Stimulated activated CD4-positive, alpha-beta T cell treated with anti-CD3 and anti-CD28 coated beads, Interleukin-4, amount 100 ng/mL, for 24 hours (primary cell): ENCODE measurements at places on chromosomes 3 and 15.

DNA sequence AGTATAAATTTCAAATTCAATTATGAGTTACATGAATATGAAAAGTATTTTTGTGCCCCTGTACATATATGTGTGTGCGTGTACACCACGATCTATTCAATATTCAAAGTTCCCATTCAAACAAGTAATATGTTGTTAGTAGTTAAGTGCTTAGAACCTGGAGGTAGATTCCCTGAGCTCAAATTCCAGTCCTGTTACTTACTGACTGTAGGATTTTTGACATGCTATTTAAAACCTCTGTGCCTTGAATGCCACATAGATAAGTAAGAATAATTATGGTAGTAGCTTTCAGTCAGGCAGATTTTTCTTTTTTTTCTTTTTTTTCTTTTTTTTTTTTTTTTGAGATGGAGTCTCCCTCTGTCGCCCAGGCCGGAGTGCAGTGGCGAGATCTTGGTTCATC is 53.3 kb upstream of the CMSS1 start:
- DNase-seq, result no peak

- DNase-seq, result no peak
These were observed 176.1 kb downstream of the NEK10 start for GRCh38 chr3:27193056-27193455.

DNA sequence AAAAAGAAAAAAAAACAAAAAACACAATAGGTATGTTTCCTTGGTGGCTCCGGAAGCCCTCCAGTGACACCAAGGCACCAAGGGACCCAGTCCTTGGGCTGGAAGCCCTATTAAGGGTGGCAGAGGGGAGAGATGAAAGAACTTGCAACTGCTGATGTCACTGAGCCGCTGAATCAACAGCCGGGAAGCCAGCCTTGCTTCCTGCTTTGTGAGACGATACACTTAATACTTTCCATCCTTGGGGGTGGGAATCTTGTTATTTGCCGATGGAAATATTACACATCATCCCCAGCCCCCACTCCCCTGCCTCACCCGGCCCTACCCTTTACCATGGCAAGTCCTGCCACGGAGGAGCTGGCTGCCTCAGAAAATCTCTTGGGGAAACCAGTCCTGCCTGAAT is 5.6 kb upstream of the ISLR2 start:
- DNase-seq, result no peak

- DNase-seq, result no peak
These were observed 15.8 kb upstream of the RARB start for GRCh38 chr3:25412269-25412668.

- no peak for DNase-seq
These were observed 600.3 kb upstream of the TGFBR2 start for GRCh38 chr3:30006111-30006510.

DNA sequence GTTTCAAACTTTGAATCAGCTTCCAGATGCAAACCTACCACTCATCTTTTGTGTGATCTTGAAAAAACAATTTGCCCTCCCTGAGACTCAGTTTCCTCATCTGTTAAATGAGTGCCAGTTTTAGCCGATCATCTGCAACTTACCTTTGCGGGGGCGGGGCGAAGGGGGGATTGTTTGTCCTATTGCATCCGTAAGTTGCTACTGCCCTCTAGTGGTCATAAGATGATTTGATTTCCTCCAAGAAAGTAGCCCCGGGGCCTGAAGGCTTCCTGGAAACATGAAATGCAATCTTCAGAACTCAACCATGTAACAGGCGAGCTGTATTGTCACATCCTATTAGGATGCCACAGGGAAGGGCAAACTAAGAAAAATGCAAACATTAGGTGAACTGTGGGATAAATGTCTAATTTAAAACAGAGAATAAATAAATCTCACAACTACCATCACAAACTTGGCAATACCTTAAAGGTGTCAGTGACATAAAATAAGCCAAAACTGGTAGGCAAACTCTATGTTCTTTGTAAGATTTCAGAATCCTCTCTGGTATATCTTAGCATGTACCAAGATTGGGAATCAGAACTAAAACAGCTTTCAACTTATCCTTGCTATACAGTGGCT is 63.5 kb upstream of the CLDN18 start:
- peak; percentile 37 for DNase-seq

- DNase-seq, result no peak
These were observed 120.1 kb downstream of the VGLL4 start for GRCh38 chr3:11523572-11524101.

DNA sequence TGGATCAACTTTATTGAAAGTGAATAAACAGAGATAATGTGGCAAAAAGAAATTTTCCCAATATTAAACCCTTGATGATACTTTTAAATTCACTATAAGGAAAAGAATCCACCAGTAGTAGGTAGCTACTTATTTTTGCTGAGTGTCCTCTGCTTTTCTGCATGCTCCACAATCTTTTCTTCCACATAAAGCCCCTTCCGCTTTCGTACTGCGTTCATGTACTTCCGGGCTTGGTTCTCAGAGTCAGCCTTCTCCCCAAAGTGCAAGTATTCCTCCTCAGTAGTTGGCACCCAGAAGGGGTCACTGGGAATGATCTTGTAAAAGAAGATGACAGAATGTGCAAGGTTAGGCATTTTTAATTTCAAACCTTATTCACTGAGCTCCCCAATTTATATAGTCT is 84.4 kb upstream of the MEX3B start:
- no peak for DNase-seq

DNA sequence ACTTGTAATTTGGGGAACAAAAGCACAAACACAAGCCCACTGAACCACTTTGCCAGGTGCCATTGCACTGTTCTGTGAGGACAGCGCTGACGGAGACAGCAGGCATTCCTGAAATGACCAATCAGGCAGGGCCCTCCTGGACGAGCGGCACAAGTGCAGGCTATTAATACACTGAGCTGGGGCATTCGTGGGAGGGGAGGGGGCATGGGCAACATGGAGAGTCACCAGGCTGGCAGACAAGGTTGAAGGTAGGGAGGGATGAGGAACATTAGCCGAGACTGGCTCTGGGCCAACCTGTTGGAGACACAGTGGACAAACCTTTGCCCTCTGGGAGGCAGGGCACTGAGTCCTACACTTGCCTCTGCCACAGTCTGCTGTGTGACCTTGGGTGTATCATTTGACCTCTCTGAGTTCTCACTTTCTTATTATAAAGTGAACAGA is 45.6 kb downstream of the NOX5 start:
- DNase-seq, result no peak

DNA sequence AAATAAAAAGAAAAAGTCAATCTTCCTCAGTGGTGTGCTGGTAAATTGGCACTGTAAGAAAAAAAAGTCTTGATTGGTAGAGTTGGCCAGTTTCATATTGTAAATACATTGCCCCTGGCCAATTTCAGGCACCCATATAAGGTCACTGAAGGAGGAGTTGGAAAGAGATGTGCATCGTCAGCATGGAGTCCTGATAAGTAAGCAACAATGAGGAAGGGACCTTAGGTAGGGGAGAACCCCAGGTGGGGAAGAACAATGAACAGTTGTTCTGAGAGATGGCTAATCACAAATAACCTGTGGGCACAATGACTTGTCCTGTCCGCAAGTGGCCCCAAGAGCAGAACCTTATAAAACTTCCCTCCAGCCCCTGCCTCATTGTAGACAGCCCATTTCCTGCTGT is 8.6 kb upstream of the CYP8B1 start:
- DNase-seq, result no peak

DNA sequence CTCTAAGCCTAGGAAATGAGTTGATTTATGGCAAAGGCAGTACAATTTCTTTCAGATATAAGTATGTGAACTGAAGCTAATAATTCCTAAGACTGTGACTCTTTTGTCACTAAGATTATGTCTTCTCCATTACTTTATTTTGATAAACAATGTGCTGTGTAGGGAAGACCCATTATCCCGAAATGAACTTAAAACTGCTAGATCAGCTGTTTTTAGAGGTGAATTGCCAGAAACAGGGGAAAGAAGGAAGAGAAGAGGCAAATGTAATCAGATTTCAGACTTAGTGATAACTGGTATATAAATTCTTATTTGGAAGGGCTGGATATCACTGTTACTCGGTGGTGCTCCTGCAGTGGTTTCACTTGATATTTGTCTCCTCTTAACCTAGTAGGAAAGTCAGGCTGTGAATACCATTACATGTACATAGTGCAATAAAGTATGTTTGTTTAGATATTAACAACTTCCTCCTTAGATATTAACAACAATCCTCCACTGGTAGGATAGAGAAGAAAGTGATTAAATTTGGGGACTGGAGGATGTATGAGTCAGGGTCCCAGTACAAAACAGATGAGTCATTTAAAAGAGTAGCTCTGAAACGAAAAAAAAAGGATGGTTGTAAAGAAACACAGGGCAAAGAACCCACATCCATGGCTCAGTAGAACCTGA is 338.5 kb upstream of the KCNH8 start:
- no peak for DNase-seq

DNA sequence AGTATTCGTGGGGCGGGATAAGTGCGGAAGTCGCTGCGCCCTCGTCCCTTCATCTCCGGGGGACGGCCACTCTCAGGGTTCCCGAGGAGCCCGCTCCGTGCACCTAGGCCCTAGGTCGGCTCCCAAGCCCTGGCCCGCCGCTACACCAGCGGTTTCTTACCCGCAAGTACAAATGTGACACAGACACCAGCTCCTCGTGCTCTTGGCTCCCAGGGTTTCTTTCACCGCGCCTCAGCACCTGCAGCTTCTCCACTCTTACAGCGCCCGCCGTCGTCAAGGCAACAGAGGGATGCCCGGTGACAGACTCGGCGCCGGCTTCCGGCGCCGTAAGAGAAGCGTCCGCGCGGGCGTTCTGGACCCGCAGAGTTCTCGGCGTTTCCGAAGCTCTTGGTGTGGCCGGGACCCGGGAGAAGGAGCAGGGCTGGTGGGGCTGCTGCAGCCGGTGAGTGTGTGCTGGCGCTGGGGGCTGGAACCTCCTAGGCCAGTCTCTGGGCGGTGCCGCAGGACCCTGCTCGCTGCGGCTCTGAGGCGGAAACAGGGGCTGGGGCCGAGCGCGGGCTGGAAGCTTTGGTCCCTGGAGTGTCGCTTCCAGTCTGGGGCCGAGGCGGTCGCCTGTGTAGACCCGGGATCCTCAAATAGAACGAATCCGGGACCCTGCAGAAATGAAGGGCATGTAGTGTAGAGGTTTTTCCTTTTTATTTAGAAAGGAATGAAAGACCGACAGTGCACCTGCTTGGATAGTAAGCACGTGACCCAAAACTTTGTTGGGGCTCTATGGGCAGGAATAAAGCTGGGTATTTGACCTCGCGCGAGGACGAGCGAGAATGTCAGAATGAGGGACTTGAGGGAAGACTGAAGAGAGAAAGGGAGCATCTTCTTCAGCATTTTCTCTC is 155.4 kb upstream of the GOLGA6L4 start:
- DNase-seq, result peak; percentile 37

- DNase-seq, result peak; percentile 16
These were observed 1.1 kb downstream of the HES1 start for GRCh38 chr3:194137008-194137505.

- no peak for DNase-seq
These were observed 180.6 kb downstream of the ROBO1 start for GRCh38 chr3:79587150-79587549.

DNA sequence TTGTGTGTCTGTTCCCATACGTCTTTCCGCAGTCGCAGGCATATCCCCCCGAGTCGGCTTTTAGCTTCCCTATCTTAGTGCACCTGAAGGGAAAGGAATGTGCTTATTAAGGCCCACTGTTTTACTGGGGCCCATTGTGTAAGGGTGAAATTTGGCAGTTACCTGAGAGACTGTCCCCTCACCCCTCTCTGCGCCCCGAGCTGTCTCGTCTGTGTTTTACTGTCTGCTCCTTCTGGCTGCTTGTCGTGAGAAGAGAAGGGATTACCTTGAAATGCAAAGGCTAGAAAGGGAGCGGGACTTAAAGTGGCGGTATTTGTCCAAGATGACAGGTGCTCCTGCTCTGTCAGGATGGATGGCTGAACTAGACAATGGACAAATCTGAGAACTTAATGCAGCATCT is 233.0 kb upstream of the POU1F1 start:
- DNase-seq, result no peak

- no peak for DNase-seq
These were observed 44.6 kb downstream of the ONECUT1 start for GRCh38 chr15:52745326-52746161.

GRCh38 chr3:39094851-39095677 is 12.4 kb downstream of the GORASP1 start:
- DNase-seq, result no peak

DNA sequence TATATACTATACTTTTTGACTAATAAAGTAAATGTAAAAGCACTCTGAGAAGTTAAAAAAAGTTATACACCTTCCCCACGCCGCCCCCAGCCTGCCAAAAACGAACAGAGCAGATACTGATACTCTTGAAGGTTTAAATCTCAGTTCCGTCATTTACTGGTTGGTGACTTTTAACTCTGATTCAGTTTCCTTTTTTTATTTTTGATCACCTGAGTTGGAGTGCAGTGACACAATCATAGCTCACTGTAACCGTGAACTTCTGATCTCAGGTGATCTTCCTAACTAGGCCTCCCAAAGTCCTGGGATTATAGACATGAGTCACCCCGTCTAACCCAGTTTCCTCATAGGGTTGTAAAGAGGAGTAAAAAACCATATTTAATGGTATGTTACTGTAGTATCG is 3.3 kb upstream of the TIPIN start:
- no peak for DNase-seq

- DNase-seq, result no peak
These were observed 111.6 kb downstream of the KBTBD8 start for GRCh38 chr3:67109651-67110204.

DNA sequence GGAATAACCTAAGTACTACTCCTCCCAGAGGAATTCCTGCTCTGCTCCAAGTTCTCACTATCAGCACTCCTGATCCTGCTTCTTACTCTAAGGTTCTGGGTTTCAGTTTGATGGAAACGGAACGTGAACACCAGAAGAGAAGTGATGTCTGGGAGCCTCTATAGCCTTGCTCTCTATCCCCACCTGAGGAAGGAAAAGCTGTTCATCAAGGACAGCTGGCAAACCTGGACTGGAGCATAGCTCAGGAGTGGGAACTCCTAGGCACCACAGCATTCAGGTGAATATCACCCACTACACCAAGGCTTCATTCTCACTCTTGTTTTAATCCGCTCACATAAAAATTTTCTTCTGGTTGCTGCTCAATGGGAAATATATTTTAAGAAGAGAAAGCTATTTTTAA is 13.0 kb upstream of the CADPS start:
- DNase-seq, result no peak

GRCh38 chr3:153927107-153927506 is 194.1 kb upstream of the ARHGEF26 start:
- DNase-seq, result no peak

DNA sequence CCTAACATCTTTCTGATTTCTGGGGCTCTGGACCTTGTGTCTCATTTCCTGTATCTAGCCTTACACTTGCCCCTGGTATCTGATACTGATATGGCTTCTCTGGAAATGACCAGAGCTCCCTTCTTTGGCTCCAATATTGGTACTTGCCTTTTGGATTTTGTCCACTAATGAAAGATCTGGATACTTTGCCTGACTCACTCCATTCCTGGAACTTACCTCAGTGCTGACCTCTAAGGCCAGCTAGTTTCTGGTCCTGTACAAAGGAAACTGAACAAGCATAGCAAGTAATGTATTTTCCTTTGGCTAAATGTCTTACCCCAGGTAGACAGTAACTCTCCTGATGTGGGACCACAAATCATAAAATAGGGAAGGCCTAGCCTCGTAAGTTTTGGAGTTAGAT is 93.8 kb upstream of the SLC4A7 start:
- DNase-seq, result no peak
